Uterus (tissue), 4 donors: ENCODE measurements at places on chromosomes 5 and 9. TPM values are rescaled to one million over a fixed set of nuclear protein-coding genes. Genes with fewer than 3 reads are reported as not detected.

CCL27 gene
- not detected for total RNA-seq

FCN2 gene
- total RNA-seq, result not detected

AIF1L gene
- total RNA-seq, result 4.9 TPM

GPR150 gene
- not detected for total RNA-seq

RMI1 gene
- 16.5 TPM for total RNA-seq

INIP gene
- 215 TPM for total RNA-seq

OR1J2 gene
- not detected for total RNA-seq

SAXO1 gene
- not detected for total RNA-seq

ADAMTS2 gene
- total RNA-seq, result 41.6 TPM

TMEM174 gene
- total RNA-seq, result not detected

ORM2 gene
- not detected for total RNA-seq

CYSRT1 gene
- total RNA-seq, result not detected

RC3H2 gene
- 53.8 TPM for total RNA-seq

SCGB3A2 gene
- total RNA-seq, result not detected

RMRP gene
- 57,722 TPM for total RNA-seq

NFX1 gene
- 52.9 TPM for total RNA-seq

TAF1L gene
- total RNA-seq, result not detected

HMGCS1 gene
- total RNA-seq, result 17.4 TPM

DMRT1 gene
- not detected for total RNA-seq

TRAF1 gene
- 0.88 TPM for total RNA-seq

NPR3 gene
- total RNA-seq, result 23.1 TPM

MYO10 gene
- total RNA-seq, result 30.7 TPM

ZFP2 gene
- total RNA-seq, result 8.4 TPM

EQTN gene
- 2.8 TPM for total RNA-seq

ADAMTS13 gene
- 4.9 TPM for total RNA-seq

- no peak for DNase-seq
- no peaks in the 10 kb centered on the region for H3K27me3 ChIP-seq
- no peaks in the 10 kb centered on the region for H3K36me3 ChIP-seq
- H3K27ac ChIP-seq, result no peak overlapping the region
These were observed 71.4 kb downstream of the SEMA4D start for GRCh38 chr9:89426384-89426961.

DNA sequence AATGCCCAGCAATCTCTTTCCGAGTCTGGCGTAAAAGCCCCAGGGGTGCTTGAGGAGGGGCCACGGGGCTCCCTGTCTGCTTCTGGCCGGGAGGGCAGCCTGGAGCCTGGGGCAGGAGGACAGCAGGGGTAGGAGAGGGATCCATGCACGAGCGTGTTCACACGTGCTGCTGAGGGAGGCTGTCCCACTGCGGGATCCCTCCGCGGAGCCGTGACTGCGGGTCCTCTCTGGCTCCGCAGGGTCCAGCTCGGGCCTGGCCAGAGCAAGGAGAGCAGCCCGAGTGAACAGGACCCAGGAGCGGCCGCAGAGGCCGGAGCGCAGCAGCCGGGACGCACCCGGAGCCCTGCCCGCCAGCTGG, 78.4 kb downstream of the ZNF354C start:
- H3K4me3 ChIP-seq, result no peak overlapping the region
- H3K27ac ChIP-seq, result no peak overlapping the region
- no peaks in the 10 kb centered on the region for H3K4me1 ChIP-seq
- DNase-seq, result no peak

GRCh38 chr9:112015149-112015548, 118.5 kb downstream of the UGCG start:
- no peaks in the 10 kb centered on the region for H3K27me3 ChIP-seq
- no peaks in the 10 kb centered on the region for H3K36me3 ChIP-seq
- peak overlapping the region; percentile 70 for H3K27ac ChIP-seq
- DNase-seq, result no peak

DNA sequence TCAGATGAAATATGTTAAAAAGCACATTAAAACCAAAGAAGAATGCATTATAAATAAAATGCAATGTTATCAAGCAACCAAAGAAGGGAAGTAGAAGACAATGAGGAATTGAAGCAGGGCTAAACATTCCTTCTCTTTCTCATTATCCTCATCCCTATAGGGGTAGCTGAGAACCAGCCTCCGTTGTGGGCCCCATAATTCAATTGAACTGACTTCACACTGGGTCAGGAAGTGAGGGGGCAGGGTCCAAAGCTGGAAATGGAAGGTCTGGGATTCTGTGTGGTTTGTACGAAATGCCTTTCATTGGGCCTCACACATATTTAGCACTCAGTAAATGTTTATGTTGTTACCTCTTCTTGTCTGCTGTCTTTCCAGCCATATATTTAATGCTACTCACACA, 220.4 kb upstream of the CD180 start:
- no peaks in the 10 kb centered on the region for H3K4me1 ChIP-seq
- no peaks in the 10 kb centered on the region for H3K36me3 ChIP-seq
- no peak for DNase-seq
- no peak overlapping the region for H3K27ac ChIP-seq
- H3K4me3 ChIP-seq, result no peak overlapping the region

DNA sequence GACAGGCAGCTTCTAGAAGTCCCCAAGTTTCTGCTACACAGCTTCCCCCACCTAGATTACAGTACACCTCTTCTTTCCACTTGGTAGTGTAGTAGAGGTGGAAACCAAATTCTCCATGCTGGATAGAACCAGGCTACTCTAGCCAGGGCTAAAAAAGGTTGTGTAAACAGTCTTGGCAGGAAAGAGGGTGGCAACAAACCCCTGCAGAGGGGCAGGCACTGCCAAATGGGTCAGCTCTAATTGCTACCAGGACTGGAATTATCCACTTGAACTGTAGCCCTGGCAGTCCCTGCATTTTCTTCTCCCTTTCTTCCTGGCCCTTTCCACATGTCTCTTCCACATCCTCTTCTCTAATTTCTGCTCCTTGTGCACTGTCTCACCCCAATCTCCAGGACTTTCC, 24.8 kb downstream of the RANBP3L start:
- no peak for DNase-seq
- H3K27ac ChIP-seq, result no peak overlapping the region
- H3K36me3 ChIP-seq, result no peaks in the 10 kb centered on the region
- H3K4me1 ChIP-seq, result no peaks in the 10 kb centered on the region

DNA sequence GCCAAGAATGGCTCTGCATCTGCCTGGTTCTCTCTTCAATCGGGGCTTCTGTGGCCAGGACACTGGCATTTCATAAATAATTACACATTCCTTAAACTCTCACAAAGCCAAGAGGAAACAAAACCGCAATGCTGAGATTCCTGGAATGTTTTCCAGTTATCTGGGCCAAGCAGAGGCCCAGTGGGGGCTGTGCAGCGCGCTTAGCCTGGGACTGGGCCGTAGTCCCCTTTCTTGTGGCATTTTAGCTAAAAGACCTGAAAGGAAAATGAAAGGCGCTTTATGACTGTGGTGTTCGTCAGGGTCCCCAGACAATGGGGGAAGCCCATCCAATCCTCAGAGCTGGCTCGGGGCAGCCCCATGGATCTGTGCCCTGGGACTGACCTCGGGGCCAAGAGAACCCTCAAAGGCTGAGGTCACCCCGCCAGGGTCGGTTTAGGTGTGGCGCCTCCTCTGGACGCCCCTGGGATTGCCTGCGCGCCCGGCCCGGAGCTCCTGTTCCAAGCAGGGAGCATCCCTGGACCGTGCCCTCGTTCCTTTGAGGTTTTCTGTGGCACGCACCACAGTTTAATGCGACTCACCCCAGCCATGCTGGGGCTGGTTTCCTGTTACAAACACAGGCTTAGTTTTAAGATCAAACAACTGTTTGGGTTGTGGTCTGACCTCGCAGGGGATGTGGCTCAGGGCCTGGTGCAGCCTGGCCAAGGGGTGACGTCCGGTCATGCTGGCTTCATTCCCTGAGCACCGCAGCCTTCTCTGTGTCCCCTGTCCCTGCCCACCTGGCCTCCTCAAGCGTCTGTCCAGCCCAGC, 51.5 kb upstream of the NKD2 start:
- peaks cover 7% of the 10 kb centered on the region for H3K4me1 ChIP-seq
- no peak for DNase-seq
- no peak overlapping the region for H3K27ac ChIP-seq
- no peaks in the 10 kb centered on the region for H3K27me3 ChIP-seq
- H3K4me3 ChIP-seq, result no peak overlapping the region
- H3K36me3 ChIP-seq, result no peaks in the 10 kb centered on the region

DNA sequence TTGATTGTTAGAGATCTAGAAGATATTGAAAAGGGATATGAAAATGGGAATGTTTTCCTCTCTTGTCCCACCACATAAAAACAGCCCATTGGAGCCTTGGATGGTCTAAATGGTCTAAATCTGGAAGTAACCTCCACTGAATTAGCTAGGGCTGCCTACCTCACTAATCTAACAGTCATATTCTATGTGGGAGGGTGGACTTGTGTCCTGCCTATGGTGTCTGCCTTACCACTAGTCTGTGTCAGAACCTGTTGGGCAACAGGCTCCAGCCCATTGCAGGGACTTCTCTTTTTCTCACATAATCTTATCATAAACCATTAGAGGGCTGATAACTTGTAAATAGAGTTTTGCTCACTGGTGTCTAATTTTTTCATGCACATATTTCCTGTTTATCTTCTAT, 548.8 kb upstream of the CDH18 start:
- no peak overlapping the region for H3K4me3 ChIP-seq
- H3K27ac ChIP-seq, result no peak overlapping the region
- no peaks in the 10 kb centered on the region for H3K36me3 ChIP-seq

- no peak overlapping the region for H3K27ac ChIP-seq
- H3K4me3 ChIP-seq, result no peak overlapping the region
- no peak for DNase-seq
- no peaks in the 10 kb centered on the region for H3K36me3 ChIP-seq
- no peaks in the 10 kb centered on the region for H3K27me3 ChIP-seq
These were observed 68.8 kb downstream of the ZNF354C start for GRCh38 chr5:179128976-179129375.

DNA sequence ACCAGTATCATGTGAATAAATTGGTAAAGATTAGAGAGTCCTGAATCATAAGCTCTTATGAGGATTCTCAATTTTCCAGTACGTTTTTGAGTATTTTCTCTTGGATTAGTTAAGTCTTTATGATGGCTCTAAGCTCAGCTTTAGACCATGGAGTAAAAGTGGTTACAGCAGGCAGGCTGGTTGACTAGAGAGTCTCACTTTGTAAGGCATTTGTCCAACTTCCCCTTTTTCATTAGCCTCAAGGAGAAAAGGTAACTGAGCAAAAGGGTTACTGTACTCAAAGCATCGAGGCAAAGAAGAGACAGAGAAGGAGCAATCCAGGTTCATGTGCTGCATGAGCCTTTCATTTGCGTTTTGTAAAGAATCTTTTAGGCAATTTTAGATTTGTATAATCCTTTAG, 8.5 kb downstream of the NOP16 start:
- H3K36me3 ChIP-seq, result no peaks in the 10 kb centered on the region
- no peaks in the 10 kb centered on the region for H3K27me3 ChIP-seq
- H3K4me1 ChIP-seq, result no peaks in the 10 kb centered on the region
- H3K27ac ChIP-seq, result no peak overlapping the region
- no peak overlapping the region for H3K4me3 ChIP-seq

- H3K4me1 ChIP-seq, result no peaks in the 10 kb centered on the region
- no peak for DNase-seq
- H3K27me3 ChIP-seq, result no peaks in the 10 kb centered on the region
- no peak overlapping the region for H3K4me3 ChIP-seq
These were observed 1802.5 kb downstream of the EFNA5 start for GRCh38 chr5:105868038-105868780.

GRCh38 chr5:72145348-72145747, 38.1 kb downstream of the MAP1B start:
- no peaks in the 10 kb centered on the region for H3K27me3 ChIP-seq
- no peaks in the 10 kb centered on the region for H3K36me3 ChIP-seq
- peak overlapping the region; percentile 87 for H3K27ac ChIP-seq
- DNase-seq, result no peak

DNA sequence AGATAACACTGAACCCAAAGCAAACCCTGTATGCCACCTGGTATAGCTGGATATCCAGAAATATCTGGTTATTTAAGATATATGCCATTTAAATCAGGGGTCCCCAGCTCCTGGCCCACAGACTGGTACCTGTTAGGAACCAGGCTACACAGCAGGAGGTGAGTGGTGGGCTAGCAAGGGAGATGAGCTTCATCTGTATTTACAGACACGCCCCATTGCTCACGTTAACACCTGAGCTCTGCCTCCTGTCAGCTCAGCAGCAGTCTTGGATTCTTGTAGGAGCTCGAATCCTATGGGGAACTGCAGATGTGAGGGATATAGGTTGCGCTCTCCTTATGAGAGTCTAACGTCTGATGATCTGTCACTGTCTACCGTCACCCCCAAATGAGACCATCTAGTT, 646.6 kb downstream of the TLE4 start:
- no peak for DNase-seq
- no peaks in the 10 kb centered on the region for H3K27me3 ChIP-seq
- H3K27ac ChIP-seq, result no peak overlapping the region
- no peak overlapping the region for H3K4me3 ChIP-seq
- no peaks in the 10 kb centered on the region for H3K4me1 ChIP-seq

GRCh38 chr5:10199692-10200091, 50.0 kb downstream of the ATPSCKMT start:
- no peaks in the 10 kb centered on the region for H3K27me3 ChIP-seq
- H3K36me3 ChIP-seq, result no peaks in the 10 kb centered on the region
- no peak overlapping the region for H3K27ac ChIP-seq
- H3K4me3 ChIP-seq, result no peak overlapping the region
- no peak for DNase-seq

DNA sequence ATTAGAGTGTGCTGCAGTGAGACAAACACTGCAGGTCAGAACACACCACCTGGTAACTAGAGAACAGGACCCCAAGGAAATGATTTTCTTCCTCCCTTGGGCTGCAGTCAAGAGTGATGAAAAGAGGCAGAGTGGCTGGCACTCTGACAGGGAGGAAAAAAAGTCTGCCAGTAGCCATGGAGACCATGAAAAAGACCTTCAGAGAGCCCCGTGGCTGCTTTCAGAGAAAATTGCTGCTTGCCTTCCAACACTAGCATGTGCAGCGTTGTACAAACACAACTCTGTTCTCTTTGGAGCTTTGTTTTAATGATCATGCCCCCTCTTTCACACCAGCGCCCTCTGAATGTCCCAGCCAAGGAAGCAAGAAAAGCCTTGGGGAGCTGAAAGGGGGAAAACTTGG, 68.8 kb downstream of the ANKRD55 start:
- DNase-seq, result no peak
- no peaks in the 10 kb centered on the region for H3K36me3 ChIP-seq
- H3K27ac ChIP-seq, result no peak overlapping the region
- H3K27me3 ChIP-seq, result no peaks in the 10 kb centered on the region
- no peak overlapping the region for H3K4me3 ChIP-seq

- H3K4me1 ChIP-seq, result no peaks in the 10 kb centered on the region
- H3K27me3 ChIP-seq, result no peaks in the 10 kb centered on the region
- no peak for DNase-seq
- H3K4me3 ChIP-seq, result no peak overlapping the region
- no peaks in the 10 kb centered on the region for H3K36me3 ChIP-seq
These were observed 165.2 kb downstream of the ROR2 start for GRCh38 chr9:91784673-91785446.

DNA sequence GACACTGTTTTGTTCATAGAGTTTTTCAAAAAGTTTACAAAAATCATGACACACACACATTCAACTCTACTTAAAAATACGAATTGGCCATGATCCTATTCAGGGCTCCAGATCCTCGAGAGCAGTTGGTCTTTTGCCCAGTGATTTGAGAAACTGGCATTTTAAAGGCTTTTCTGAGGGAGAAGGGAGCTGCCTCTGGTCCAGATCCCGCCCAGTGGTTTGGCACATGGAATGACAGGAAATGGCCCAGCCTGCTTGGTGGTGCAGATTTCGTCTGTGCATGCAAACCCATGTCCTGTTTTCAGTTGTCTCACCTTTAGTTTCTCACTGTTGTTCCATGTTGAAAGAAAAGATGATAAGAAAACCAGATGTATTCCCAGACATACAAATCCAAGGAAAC, 3.6 kb downstream of the CAMK4 start:
- H3K27me3 ChIP-seq, result no peaks in the 10 kb centered on the region
- DNase-seq, result no peak
- H3K4me3 ChIP-seq, result no peak overlapping the region
- no peak overlapping the region for H3K27ac ChIP-seq
